Germinal center (tissue), 1 donor: ENCODE measurements at places on chromosomes 12 and 14.

- DNase-seq, result no peak
Measured at GRCh38 chr14:53468876-53469275, 315.8 kb upstream of the DDHD1 start.

DNA sequence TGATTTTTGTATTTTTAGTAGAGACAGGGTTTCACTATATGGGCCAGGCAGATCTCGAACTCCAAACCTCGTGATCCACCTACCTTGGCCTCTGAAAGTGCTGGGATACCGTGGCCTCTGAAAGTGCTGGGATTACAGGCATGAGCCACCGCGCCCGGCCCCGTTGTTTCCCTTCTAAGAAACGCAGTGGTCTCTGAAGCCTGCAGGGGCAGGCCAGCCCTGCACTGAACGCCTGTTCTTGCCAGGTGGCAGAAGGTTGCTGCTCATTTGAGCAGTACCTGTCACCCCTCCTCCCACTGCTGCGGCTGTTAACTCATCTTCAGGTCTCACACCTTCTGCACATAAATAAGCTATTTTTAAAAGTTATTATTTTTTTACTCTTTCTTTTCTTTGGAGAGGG, 24.3 kb downstream of the GPRC5A start:
- no peak for DNase-seq

DNA sequence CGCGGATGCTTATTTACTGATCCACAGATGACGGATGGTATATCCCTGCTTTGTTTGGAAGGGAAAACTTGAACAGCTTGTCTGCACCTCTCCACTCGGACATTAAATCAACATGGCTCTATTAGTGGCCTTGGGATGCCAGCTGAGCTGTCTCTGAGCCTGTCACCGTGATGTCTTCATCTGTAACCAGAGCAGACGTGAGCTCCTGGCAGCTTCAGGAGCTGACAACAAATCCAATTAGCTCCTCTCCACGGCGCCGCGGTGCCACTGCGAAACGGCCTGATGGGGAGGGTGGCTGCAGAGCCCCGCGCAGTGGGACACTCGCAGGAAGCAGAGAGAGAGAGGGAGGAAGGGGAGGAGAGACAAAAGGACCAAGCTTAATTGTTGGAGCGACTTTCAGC, 112.3 kb downstream of the PAPOLA start:
- DNase-seq, result no peak

GRCh38 chr14:92783813-92784431, 10.2 kb upstream of the GOLGA5 start:
- DNase-seq, result peak; percentile 46

DNA sequence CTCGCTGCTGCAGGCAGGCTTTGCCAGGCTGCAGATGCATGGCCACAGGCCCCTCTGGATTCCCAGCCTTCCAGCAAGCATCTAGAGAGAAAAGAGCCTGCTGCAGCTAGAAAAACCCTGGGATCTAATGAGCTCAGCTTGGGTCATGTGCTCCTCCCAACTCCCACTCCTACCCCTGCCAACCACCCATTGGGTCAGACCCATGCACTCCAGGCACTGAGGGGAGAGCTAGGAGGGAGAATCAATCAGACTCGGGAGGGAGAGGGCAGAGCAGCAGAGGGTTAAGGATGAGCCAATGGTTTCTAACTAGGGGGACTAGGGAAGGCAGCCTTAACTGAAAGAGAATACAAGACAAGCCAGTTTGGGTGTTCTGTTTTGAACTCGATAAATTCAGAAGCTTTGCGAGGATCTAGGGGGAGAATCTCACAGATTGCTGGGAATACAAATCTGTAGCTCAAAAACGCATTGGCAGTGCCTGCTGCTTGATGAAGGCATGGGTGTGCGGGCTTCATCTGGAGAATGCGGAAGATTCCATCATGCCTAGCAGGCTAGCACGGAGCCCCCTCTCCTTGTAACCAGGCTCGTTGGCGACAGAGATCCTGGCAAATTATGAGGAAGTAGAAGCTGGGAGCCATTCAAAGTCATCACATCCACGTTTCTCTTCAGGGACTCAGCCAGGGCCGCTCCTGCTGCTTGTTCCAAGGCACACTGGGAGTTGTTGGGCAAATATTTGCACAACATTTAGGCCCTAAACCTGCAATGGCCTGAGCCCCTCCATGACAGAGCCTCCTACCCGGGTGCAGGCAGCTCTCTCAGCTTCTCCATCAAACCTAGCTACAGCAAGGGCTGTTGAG, 56.4 kb downstream of the VCPKMT start:
- DNase-seq, result no peak
